EL (cell line): ENCODE measurements at places on chromosomes 11 and 22.
A peak's percentile ranks its signal among the peaks of the same experiment; 100 is the strongest.

- no peak for DNase-seq
Measured at GRCh38 chr22:41597635-41597953, 8.0 kb upstream of the PMM1 start.

DNA sequence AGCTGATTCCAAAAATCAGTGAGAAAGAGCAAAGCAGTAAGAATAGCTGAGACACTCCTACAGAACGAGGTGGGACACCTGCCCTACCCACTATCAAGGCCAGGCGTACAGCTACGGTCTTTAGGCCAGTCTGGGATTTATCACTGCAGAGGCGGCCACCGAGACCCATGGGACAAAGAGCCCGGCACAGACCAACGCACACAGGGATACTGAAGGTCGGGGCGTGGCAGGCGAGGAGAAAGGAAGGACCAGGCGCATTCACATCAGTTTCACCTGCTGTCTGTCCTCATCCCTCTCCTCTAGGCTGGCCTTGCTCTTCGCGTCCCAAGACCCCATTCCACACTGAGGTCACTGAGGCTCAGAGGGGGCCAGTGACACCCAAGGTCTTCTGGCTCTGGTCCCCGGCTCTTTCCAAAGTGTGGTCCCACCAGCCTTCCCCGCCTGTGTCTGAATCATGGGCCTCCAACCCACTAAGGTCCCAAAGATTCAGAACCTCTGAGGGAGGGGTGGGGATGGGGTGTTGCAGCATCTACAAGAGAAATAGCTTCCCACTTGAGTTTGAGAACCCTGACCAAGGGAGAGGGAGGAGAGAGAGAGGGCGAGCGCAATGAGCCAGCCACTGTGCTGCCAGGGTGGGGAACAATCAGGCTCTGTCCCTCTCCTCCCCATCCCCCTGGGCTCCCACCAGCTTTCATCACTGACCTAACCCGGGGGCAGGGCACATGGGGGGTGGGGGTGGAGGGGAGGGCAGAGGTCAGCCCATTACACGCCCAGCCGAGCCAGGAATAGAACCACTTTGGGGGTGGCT lies 7.2 kb upstream of the PICK1 start:
- no peak for DNase-seq

- peak; percentile 75 for DNase-seq
Measured at GRCh38 chr11:73585834-73586575, 11.9 kb downstream of the FAM168A start.

DNA sequence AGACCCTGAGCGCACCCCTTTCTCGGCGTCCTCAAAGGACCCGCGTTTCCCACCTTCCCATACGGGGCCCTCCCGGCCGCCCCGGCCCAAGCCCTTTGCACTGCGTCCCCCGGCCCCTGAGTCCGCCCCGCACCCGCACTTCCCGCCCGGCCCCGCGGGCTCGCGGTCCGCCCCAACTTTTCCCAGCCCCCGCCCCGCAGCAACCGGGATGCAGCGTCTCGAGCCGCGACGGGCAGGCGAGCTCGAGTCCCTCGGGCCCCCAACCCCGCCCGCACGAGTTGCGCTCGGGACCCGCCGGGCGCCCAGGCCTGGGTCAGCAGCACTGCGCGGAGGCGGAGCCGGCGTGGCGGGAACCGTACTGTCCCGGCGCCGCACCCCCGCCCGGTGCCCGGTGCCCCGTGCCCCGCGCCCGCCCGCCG lies 371 bp downstream of the SMCO4 start:
- DNase-seq = peak; percentile 14

DNA sequence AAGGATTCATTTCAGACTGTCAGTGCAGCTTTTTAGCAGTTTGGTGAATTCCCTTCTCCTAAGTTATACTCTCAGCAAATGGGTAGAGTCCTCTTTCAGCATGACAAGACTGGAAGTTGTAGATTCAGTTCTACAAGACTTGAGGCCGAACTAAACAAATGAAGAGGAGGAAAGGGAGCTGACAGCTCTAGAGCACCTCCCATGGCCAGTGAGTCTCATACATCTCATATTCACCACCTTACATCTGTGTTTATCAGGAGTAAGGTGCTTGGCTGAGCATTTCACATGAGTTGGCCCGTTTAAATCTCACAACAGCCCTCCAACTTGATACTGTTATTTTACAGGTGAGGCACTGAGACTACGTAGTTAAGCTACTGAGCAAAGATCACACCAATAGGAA lies 30.4 kb downstream of the SEZ6L start:
- no peak for DNase-seq

DNA sequence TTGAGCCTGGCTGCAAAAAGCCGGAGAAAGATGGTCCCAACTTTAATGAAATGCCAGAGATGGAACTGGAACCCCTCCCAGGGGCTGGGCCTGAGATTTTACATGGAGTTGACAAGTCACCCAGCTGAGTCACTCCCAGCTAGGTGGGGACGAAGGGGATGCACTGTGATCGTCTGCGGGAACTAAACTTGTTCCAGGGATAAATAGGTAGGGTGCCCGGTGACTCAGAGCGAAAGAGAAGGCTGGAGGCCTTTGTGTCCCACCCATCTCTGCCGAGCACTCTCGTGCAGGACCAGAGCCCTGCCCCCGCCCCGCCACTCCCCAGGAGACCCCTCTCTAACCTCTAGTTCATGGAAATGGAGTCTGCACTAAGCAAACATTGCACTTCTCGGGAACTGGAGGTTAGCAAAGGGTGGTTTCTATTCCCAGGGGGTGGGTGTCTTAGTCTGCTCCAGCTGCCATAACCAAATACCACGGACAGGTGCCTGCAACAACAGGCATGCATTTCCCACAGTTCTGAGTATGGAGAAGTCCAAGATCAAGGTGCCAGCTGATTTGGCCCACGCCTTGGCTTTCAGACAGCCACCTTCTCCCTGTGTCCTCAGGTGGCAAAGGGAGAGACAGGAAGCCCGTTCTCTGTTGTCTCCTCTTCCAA lies 60.7 kb upstream of the FADD start:
- no peak for DNase-seq
